ENCODE measurements at places on chromosomes 16 and 17. TPM values are rescaled to one million over a fixed set of nuclear protein-coding genes. Genes with fewer than 3 reads are reported as not detected.
A peak's percentile ranks its signal among the peaks of the same experiment; 100 is the strongest.

The C16orf89 gene
- 4.0 TPM for total RNA-seq

The ARMC5 gene
- 18.5 TPM for total RNA-seq

The KRT33B gene
- total RNA-seq: not detected

The TMEM238L gene
- total RNA-seq: not detected

DNA sequence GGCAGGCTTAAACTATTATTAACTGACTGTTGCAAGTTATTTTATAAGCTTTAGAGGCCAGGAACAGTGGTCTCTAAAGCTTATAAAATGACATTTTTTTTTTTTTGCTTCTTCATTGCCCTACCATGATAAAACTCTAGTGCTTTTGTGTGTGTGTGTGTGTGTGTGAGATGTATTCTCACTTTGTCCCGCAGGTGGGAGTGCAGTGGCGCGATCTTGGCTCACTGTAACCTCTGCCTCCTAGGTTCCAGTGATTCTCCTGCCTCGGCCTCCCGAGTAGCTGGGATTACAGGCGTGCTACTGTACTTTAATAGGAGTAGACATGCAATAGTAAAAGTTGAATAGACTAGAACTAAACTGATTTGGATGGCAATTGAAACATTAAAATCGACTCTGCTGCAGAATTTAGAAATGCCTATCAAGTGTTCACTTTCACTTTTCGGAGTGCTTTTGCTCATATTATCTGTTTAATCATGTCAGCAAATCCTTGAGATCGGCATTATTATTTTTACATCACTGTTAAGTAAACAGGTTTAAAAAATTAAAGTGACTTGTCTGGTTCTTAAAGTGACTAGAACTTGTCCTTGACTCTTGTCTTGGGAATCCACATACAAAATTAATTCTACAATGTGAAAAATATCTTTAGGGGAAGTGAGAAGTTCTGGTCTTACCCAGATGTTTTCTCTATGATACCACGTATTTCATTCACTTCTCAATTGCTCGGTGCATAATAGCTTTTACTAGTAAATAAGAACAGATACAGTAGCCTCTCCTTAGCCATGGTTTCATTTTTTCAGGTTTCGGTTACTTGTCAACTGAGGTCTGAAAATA is 8.4 kb upstream of the PCTP start:
- H3K4me3 ChIP-seq: no peak overlapping the region
- H3K4me1 ChIP-seq: no peaks in the 10 kb centered on the region
- DNase-seq: no peak
- H3K36me3 ChIP-seq: no peaks in the 10 kb centered on the region

- no peak for DNase-seq
- H3K36me3 ChIP-seq: no peaks in the 10 kb centered on the region
- H3K4me1 ChIP-seq: no peaks in the 10 kb centered on the region
Observed at GRCh38 chr16:76265434-76266045, 11.7 kb upstream of the CNTNAP4 start.

- no peaks in the 10 kb centered on the region for H3K36me3 ChIP-seq
- H3K4me3 ChIP-seq: no peak overlapping the region
- no peaks in the 10 kb centered on the region for H3K27me3 ChIP-seq
- DNase-seq: peak; percentile 72
- H3K27ac ChIP-seq: peak overlapping the region; percentile 51
Observed at GRCh38 chr17:3917391-3917931, 1.2 kb upstream of the P2RX1 start.

DNA sequence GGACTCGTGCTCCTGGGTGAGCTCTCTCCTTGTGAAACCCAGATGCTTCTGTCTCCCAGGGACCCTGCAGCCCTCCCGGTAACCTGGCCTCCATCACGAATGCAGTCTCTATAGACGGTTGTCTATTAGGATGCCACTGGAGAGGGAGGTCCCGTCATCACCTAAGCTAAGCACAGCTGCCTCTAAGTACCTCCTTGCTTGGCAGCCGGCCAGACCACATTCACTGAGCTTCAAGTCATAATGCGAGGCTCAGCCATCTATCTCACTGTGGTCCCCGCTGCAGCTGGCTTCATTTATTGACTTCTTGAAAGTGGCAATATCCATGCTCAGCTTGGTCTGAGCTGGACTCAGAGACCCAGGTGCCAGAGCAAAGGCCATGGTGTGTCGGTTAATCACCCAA is 74.5 kb upstream of the HSBP1 start:
- no peaks in the 10 kb centered on the region for H3K4me1 ChIP-seq
- no peak overlapping the region for H3K27ac ChIP-seq
- no peak for DNase-seq
- no peaks in the 10 kb centered on the region for H3K36me3 ChIP-seq

- DNase-seq: no peak
- no peak overlapping the region for H3K4me3 ChIP-seq
- H3K4me1 ChIP-seq: no peaks in the 10 kb centered on the region
- no peak overlapping the region for H3K27ac ChIP-seq
- no peaks in the 10 kb centered on the region for H3K36me3 ChIP-seq
- no peaks in the 10 kb centered on the region for H3K27me3 ChIP-seq
Observed at GRCh38 chr16:27052007-27052406, 14.7 kb upstream of the C16orf82 start.

DNA sequence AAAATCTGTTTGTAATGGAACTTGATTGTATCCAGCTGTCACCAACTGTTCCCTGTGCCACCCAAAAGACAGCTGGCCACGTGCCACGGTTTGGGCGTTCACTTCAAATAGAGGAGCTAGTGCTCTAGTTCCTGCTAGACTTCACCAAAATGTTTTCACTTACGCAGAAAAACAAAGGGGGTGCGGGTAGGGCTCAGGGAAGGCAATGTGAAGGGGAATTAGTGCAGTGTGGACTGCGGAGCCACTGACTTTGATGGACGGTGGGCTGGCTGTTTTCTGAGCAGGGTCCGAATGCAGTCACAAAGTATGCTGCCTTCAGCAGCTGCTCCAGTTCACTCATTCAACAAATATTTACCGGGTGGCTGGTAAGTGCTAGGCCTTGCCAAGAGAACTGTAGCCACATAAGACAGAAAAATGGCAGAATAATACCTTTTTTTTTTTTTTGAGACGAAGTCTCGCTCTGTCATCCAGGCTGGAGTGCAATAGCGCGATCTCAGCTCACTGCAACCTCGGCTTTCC is 7.6 kb upstream of the CYTH1 start:
- H3K27me3 ChIP-seq: no peaks in the 10 kb centered on the region
- DNase-seq: peak; percentile 59
- H3K36me3 ChIP-seq: no peaks in the 10 kb centered on the region

DNA sequence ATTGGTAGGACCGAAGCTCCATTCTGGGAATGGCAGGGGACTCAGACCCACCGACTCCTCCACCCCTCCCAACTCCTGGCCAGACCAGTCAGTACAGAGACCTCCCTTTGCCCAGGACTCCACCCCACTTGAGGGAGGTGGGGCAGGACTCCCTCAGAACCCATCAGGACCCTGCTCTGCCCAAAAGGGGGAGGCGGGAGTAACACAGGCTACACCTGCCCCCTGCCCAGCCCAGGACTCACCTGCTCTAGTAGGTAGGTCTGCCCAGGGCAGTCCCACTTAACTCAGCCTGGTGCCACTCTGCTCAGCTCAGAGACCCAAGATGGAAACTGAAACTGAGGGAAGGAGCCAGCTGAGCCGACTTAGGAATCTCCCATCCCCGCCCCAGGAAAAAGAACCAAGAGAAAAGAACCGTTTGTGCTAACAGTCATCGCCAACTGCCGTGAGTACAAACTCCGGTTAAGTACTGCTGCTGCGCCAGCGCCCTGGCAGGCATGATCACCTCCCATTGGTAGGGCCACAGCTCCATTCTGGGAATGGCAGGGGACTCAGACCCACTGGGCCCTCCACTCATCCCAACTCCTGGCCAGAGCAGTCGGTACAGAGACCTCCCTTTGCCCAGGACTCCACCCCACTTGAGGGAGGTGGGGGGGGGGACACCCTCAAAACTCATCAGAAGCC is 503 bp downstream of the DHX58 start:
- H3K27me3 ChIP-seq: no peaks in the 10 kb centered on the region
- peak; percentile 60 for DNase-seq
- H3K36me3 ChIP-seq: peaks cover 27% of the 10 kb centered on the region
- H3K27ac ChIP-seq: peak overlapping the region; percentile 88
- H3K4me3 ChIP-seq: peak overlapping the region; percentile 74

DNA sequence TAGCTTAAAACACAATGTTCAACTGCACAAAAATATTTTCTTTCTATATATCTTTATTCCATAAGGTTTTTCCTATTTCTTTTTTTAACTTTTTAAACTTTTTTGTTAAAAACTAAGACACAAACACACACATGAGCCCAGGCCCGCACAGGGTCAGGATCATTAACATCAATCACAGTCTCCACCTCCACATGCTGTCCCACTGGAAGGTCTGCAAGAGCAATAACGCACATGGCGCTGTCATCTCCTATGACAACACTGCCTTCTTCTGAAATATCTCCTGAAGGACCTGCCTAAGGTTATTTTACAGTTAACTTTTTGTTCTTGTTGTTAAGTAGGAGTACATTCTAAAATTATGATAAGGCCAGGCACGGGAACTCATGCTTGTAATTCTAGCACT is 4.1 kb downstream of the CFAP20 start:
- no peak overlapping the region for H3K4me3 ChIP-seq
- H3K27ac ChIP-seq: no peak overlapping the region
- H3K27me3 ChIP-seq: no peaks in the 10 kb centered on the region
- no peak for DNase-seq
- peaks cover 42% of the 10 kb centered on the region for H3K4me1 ChIP-seq
- H3K36me3 ChIP-seq: no peaks in the 10 kb centered on the region

- DNase-seq: no peak
- H3K27ac ChIP-seq: no peak overlapping the region
- H3K36me3 ChIP-seq: no peaks in the 10 kb centered on the region
- H3K4me1 ChIP-seq: no peaks in the 10 kb centered on the region
- H3K27me3 ChIP-seq: no peaks in the 10 kb centered on the region
Observed at GRCh38 chr17:53100126-53100525, 722.6 kb upstream of the KIF2B start.

GRCh38 chr16:15545544-15545943 is 97.4 kb downstream of the MARF1 start:
- no peak overlapping the region for H3K27ac ChIP-seq
- H3K27me3 ChIP-seq: no peaks in the 10 kb centered on the region
- no peaks in the 10 kb centered on the region for H3K4me1 ChIP-seq

GRCh38 chr17:61555127-61555566 is 35.9 kb downstream of the NACA2 start:
- H3K27me3 ChIP-seq: peaks cover 25% of the 10 kb centered on the region
- H3K4me1 ChIP-seq: no peaks in the 10 kb centered on the region
- no peaks in the 10 kb centered on the region for H3K36me3 ChIP-seq

DNA sequence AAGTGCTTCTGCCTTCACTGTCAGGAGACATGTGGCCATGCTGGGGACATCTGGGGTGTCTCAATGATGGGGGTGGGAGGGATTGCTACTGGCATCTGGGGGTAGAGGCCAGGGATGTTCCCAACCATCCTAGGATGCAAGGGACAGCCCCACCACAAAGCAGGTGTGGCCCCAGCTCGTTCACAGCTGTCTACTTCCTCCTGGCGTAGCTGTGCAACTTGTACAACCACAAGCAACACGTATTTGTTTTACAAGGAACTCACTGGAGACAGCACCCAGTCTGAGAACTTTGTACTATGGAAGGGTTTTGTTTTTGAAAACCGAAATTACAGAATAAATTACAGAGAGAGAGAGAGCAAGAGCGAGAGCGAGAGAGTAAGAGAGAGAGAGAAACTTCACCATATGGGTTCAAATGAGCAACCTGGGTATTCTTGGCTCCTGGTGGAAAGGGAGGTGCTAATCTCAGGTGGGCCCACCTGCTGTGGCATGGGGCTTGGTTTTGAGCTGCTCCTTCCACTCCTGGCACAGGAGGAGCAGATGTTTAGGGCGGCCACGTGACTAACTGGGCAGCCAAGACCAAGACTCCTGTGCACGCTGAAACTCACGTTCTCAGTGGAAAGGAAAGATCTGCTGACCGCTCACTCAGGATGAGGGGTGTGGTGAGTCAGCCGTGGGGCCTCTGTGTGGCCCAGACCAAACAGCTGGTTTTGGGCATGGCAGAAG is 17.5 kb upstream of the TNFRSF13B start:
- no peaks in the 10 kb centered on the region for H3K27me3 ChIP-seq

GRCh38 chr17:72846399-72846798 is 246.1 kb downstream of the SLC39A11 start:
- no peak overlapping the region for H3K4me3 ChIP-seq
- no peak for DNase-seq
- no peaks in the 10 kb centered on the region for H3K4me1 ChIP-seq
- no peaks in the 10 kb centered on the region for H3K27me3 ChIP-seq
- H3K36me3 ChIP-seq: no peaks in the 10 kb centered on the region

GRCh38 chr17:80104321-80104955 is 3.1 kb downstream of the GAA start:
- no peaks in the 10 kb centered on the region for H3K27me3 ChIP-seq
- H3K27ac ChIP-seq: no peak overlapping the region

DNA sequence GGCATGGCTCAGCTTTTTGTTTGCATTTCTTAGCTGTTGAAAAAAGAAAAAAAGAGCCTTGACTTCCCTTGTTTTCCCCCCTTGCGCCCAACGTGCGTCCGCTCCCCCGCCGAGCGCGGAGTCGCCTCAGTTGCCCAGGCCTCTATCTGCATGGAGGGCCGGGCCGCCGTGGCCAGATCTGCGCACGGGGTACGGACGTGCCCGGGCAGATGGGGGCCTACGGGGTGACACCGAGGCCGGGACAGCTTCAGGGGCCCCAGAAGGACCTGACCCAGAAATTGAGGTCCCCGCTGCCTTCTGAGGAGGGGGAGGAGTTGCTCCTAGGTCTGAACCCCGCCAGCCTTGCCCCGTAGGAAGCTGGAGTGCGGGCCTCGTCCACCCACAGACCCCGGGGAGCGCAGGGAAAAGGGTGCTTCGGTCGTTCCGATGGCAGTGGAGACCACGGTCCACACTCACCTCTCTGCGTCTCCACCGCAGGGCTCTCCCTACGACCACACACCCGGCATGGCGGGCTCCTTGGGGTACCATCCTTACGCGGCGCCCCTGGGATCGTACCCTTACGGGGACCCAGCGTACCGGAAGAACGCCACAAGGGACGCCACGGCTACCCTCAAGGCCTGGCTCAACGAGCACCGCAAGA is 1.5 kb downstream of the IRX5 start:
- DNase-seq: no peak
- peaks cover 65% of the 10 kb centered on the region for H3K27me3 ChIP-seq
- no peak overlapping the region for H3K27ac ChIP-seq
- no peak overlapping the region for H3K4me3 ChIP-seq
- H3K4me1 ChIP-seq: peaks cover 19% of the 10 kb centered on the region

- peaks cover 14% of the 10 kb centered on the region for H3K4me1 ChIP-seq
- no peak overlapping the region for H3K27ac ChIP-seq
- no peaks in the 10 kb centered on the region for H3K36me3 ChIP-seq
- no peaks in the 10 kb centered on the region for H3K27me3 ChIP-seq
- no peak for DNase-seq
- no peak overlapping the region for H3K4me3 ChIP-seq
Observed at GRCh38 chr16:11828696-11829095, 22.6 kb downstream of the RSL1D1 start.
